Stimulated activated memory B cell treated with anti-CD40 and anti-IgM and Interleukin-4, amounts not matched to agents 10 μg/mL and 1 μg/mL and 100 μg/mL, for 72 hours (primary cell): ENCODE measurements at places on chromosomes 3 and 15.

DNA sequence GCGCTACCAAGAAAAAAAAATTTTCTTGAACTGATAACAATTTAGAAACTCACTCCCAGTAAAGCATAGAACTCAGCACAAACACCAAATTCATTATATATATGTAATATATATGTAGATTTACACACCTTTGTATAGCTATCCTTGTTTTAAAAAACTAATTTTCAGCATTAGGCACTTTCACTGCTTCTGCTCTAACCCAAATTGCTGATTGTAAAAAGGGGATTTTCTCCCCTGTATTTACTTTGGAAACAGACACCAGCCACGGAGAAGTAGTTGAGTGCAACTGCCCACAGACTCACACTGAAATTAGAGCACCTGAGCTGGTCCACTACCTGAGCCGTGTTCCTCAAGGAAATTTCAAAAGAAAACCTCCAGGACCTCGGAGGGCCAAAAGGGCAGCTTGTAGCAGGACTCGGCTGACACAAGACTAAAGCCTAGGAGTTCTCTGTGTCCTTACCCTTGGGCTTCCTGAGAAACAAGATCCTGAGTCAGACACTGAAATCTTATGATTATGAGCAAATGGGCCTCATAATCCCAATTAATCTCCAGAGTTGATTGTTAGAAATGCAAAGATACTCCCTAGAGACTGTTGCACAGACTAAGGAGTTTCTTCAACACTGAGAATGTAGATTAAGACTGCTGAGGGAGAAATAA lies 106.0 kb downstream of the TNIK start:
- no peak for ATAC-seq

DNA sequence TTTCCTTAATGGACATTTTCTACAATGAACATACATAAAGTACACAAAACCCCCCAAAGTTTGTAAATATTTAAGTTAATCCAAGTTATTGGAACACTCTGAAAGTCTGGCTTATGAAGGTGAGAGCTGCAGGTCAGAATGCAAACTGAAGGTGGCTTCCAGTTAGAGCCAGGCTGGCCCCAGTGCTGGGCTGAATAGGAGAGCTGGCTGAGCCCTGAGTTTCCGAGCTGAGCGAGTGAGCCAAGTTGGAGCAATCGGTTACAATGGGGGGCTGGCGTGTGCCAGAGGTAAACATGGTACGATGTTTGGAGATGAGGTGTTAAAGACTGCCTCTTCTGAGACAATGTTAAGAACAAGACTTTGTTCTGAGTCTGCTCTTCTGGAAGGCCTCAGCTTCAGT lies 230.8 kb upstream of the MCTP2 start:
- ATAC-seq, result no peak

GRCh38 chr3:140753865-140754754 lies 76.2 kb downstream of the TRIM42 start:
- no peak for ATAC-seq

DNA sequence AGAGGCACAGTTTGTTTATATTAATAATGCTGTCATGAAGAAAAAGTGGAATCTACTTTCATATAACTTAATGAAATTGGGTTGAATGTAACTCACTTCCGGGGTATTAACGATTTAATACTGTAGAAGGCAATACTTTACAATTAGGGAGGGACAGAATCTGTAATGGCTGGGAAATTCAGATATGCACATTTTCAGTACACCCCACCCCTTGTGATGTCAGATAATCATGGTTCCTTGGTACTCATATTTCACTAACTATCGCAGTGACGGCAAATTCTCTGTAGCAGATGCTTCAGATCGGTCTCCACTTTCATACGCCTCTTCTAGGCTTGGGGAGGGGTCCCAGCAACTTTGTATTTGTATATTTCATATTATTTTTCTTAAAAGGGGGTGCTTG lies 207.3 kb downstream of the GABRB3 start:
- ATAC-seq, result no peak

- ATAC-seq, result no peak
These were observed 14.7 kb upstream of the KLF13 start for GRCh38 chr15:31311735-31312619.

DNA sequence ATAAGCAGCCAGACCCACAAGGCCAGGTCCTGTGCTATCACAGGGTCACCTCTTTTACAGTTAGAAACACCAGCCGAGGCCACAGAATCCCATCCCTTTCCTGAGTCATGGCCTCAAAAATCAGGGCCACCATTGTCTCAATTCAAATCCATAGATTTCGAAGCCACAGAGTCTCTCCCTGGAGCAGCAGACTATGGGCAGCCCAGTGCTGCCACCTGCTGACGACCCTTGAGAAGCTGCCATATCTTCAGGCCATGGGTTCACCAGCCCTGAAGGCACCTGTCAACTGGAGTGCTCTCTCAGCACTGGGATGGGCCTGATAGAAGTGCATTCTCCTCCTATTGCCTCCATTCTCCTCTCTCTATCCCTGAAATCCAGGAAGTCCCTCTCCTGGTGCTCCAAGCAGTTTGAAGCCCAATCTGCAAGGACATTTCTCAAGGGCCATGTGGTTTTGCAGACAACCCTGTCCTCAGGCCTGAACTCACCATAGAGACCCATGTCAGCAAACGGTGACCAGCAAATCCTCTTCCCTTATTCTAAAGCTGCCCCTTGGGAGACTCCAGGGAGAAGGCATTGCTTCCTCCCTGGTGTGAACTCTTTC lies 39.6 kb downstream of the TGM4 start:
- ATAC-seq, result peak; percentile 67

DNA sequence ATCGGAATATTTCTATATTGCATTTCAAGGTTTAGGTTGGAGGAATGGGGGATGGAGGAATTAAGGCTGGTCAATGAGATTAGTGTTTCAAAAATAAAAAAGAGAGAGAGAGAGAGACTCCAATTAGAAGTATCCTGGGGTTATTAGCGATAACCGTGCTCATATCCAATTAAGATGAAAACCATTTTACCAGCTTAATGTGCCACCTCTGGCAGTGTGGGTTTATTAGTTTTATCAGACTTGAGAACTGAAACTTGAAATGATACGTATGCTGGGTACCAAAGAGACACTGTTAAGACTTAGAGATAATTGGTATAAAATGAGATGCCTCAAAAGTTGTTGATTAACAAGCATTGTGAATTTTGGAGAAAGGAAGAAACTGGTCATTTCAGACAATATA lies 251.5 kb upstream of the NR2F2 start:
- no peak for ATAC-seq

GRCh38 chr3:138125548-138126221 lies 6.5 kb downstream of the A4GNT start:
- no peak for ATAC-seq

DNA sequence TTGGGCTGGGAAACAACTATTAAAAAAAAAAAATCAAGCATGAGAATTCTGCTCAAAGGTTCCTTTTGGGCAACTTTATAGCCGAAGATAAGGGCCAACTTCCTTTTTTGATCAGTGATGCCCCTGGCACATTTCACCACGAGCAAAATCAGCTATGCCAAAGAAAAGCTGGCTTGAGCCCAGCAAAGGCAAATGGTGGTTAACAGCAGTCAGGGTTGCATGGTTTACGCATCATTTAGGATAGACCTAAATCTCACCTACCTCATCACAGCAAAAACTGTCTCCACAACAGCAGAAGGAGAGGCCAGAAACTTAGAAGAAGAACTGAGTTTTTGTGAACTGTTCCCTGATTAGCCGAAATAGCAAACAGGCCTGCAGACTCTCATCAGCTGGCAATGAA lies 220.1 kb upstream of the CDIN1 start:
- no peak for ATAC-seq

- no peak for ATAC-seq
These were observed 19.0 kb downstream of the NUP210 start for GRCh38 chr3:13401149-13401548.

DNA sequence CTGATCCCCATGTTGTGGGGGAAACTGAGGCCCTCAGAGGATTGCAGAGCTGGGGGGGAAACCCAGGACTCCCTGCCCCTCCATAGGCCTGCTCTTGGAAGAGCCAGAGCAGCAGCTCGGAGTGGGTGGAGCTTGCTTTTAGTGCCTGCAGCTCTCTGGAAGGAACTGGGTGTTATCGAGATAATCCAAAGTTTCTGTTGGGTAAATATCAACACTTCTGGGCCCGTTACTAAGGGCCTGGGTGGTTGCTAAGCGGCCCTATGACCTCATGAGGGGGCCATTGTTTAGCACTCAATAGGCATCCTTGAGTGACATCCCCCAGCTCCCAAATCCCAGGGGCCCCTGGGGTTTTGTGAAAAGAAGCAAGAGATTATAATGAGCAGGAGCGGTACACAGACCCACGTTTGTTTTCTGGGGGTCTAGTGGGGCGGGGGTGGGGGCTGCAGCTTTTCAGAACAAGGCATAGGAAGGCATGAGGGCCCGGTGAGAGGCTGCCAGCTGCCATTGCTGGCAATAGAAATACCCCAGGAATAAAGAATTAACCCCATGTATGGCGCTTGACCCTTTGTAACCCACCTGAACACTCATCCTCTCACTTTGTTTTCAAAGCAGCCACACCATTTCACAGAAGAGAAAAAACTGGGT lies 48.3 kb upstream of the ATP2B2 start:
- ATAC-seq, result no peak

DNA sequence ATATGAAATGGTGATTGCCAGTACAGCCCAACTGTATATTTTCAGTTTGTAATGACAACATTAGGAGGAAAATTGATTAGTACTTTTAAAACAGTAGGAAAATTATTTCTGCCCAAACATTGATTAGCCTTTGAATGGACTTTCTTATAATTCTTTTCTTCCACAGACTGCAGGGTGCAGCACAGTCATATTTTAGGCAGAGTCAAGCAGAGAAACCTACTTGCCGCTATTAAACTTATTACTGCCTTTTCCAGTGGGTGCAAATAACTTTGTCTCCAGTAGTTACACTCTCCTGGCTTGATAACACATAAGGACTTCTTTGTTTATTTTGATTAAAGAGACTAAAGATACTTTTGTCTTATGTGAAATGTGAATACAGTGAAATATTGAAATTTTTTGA lies 85.4 kb downstream of the PPM1L start:
- no peak for ATAC-seq

DNA sequence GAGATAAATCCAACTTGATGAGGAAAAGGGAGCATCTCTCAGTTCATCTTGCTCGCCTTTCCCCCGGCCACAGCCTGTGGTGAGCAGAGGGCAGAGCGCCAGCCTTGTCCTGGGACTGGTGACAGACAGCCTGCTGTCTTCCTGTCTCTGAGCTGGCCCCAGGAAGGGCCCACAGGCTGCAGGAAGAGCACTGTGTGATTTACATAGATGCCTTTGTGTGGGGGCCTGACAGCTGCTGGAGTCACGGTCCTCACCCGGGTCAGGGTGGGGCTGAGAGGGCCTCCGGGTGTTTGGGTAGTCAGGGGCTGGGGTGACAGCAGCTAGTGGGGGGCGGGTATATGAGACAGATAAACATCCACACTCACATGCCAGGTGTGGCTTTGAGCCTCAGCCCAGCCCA lies 29.3 kb downstream of the PLA2G4D start:
- peak; percentile 37 for ATAC-seq

DNA sequence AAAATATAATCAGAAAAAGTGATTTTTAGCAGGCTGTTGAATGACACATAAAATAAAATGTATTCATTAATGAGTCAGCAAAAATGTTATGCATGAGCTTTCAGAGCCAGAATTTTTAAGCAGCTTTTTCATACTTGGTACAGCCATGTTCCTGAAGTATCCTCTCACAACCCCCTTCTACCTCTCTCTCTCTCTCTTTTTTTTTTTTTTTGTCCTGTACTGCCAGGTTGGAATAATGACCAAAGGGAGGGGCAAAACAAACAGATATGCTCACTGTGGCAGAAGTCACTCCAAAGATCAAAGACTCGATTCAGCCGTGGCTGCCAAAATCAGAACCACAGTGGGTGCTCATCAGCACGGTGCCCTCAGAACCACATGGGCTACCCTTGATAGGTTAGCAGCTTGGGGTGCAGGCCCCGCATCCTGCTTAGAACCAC lies 383.0 kb downstream of the ZBTB20 start:
- no peak for ATAC-seq

DNA sequence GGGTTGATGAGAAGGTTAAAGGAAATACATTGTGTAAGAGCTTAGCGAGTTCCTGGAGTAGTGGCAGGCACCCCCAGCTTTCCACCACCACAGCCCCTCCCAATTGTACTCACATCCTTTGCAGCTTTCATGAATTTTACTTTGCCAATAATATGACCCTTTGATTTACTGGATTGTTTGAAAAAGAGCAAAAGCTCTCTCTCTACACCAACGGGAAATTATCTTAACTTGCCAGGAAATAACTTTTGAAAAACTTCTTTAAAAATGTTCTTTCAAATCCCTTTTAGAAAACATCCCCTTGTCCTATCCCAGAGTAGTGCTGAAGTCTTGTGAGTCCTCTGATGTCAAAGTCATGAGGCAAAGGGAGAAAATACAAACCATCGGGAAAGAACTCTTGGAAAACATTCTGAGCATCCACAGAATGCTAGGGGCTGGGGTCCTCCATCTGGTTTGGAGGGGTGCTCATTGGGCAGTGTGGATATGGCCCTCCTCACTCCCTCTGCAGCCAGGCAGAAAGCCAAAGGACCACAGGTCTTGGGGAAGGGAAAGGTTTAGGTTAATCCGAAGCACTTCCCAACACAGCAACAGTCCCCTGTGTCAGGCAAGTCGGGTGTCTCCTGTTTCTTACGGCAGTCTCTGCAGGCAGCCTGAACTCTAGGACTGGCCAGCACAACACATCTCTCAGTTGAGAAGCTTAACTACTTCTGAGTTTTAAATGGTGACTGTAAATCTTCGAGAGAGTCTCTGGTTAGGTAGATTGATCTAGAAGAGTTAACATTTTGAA lies 36.5 kb downstream of the BOC start:
- no peak for ATAC-seq

DNA sequence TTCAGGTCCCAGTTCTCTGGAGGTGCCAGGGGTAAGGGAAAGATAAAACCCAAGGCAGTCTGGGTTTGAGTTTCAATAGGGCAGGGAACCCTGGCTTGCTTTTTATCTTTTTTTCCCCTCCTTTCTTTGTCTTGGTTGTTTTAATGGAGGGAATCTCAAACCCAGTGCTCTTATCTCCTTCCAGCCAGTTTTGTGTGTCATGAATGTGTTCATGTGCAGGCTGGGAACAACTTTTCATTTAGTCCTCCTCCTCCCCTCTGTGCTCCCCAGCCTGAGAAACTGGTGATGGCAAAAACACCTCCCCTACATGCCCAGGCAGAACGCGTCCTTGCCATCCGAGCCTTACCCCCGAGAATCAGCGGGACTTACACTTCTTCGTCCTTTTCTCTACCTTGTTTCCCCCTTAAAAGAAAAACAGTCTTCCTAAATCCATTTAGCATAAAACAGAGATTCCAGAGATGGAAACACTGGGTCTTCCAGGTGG lies 10.9 kb downstream of the SEMA3G start:
- ATAC-seq, result no peak
